ENCODE measurements at places on chromosomes 16 and 17.

GRCh38 chr17:82787081-82787848, 35.4 kb downstream of the TBCD start:
- no peak for DNase-seq

DNA sequence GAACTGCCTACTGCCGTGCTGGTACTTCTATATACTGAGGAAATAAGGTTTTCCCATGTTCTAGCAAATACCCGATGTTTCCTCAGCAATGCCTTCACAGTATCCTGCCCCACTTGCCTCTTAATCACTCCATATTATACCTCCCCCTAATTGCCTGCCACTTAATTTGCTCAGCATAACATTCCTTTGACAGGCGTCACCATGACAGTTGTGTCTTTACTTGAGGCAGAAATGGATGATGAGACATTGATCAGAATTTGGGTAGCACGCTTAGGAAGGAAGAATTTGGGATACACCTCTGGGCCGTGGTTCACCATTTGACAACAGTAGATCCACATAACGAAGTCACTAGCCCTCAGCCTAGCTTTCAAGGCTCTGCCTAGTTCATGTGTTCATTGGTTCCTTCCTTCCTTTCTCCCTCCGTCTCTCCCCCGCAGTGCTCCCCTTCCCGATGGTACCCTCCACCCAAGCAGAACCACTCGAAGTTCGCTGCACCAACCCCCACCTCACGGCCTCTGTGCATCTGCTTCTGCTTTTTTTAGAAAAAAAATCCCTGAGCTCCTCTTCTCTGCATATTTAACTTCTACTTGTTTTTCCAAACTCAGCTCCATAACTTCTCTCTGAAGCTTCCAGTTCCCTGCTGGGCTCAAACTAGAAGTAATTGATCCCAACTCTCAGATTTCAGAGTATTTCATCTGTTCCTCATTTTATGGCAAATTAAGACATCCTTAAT, 19.4 kb downstream of the IQCK start:
- DNase-seq: no peak

DNA sequence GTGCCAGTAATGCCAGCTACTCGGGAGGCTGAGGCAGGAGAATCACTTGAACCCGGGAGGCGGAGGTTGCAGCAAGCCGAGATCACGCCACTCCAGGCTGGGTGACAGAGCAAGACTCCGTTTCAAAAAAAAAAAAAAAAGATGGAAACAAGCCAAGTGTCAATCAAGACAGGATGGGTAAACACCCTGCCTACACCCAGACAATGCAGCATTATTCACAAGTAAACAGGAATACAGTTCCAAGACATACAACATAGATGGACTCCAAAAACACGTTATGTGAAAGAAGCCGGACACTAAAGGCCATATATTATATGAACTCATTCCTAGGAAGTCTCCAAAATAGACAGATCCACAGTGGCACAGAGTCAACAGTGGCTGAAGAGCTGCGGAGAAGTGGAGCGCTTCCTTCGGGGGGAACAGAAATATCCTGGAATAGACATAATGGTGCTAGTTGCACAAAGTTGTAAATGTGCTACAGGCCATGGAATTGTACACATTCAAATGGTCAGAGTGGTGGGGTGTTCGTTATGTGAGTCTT, 33.9 kb downstream of the ANKRD11 start:
- DNase-seq: no peak

DNA sequence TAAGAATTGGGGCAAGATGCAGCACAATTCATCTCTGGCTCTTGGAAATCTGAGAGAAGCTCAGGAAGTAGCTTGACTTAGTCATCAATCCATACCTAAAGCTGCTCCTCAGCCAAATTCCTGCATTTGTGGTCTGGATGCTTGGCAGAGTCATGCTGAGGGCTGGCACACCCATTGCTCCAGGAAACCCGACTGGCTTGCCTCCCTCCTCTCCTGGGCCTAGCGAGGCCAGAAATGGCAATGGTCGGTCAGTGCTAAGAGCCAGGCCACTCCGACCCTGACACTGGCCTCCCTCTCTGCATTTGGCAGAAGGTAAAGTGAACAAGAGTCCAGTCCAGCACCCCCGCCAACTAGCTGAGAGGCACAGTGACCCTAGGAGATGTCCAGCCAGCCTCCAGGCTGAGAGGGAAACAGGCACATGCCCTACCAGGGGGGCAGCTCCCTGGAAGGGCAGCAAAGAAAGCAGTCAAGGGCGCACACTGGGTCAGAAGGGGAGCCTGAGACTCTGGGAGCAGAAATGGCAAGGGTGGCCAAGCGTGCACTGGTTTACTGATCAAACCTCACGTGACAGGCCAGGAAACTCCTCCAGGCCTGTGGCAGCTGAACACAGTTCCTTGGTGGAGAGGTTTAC, 10.0 kb downstream of the POLDIP2 start:
- DNase-seq: no peak

- no peak for DNase-seq
These were observed 11.2 kb downstream of the NLK start for GRCh38 chr17:28053725-28054124.

GRCh38 chr17:31653691-31654090, 205.4 kb downstream of the COPRS start:
- DNase-seq: no peak

GRCh38 chr17:49285716-49286115, 55.1 kb upstream of the PHOSPHO1 start:
- DNase-seq: no peak

DNA sequence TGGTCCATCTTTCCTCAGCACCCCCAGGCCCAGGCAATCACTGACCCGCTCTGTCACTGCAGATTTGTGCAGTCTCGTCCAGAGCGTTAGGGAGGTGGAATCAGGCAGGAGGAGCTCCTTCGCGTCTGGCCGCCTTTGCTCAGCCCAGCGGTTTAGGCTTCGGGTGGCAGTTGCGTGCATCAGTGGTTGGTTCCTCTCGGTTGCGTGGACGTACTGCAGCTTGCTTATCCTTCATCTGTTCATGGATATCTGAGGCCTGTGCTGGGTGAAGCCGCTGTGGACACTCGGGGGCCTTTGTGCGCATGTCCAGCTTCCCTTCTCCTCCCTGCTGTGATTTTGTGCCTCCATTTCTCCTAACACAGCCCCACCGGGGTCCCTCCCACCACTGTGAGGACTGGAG, 4.7 kb upstream of the P2RX1 start:
- DNase-seq: no peak

GRCh38 chr17:4173781-4174180, 30.8 kb downstream of the CYB5D2 start:
- no peak for DNase-seq

GRCh38 chr17:78374631-78375274, 3.7 kb upstream of the PGS1 start:
- DNase-seq: no peak
